ENCODE measurements at places on chromosomes 6 and 20.

- DNase-seq = no peak
Measured at GRCh38 chr6:167152862-167153261, 4.9 kb downstream of the GPR31 start.

DNA sequence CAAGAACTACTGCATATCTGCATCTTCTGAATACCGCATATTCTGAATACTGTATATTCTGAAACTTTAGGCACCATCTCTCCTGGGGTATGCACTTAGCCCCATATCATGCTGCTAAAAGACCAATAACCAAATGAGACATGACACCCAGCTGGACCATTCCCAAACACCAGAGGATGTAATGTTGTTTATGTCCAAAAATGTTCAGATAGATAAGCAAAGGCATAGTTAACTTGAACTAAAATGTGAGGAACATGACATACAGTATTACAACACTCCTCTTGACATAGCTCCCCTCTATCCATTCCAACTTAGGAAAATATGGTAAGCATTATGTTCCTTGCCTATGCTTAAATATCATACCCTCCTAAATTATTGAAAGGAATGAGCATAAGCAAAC is 127.3 kb downstream of the TENT5A start:
- no peak for DNase-seq

GRCh38 chr20:57777911-57778310 is 68.1 kb upstream of the PMEPA1 start:
- no peak for DNase-seq

GRCh38 chr6:105594821-105595220 is 191.9 kb upstream of the PREP start:
- no peak for DNase-seq

DNA sequence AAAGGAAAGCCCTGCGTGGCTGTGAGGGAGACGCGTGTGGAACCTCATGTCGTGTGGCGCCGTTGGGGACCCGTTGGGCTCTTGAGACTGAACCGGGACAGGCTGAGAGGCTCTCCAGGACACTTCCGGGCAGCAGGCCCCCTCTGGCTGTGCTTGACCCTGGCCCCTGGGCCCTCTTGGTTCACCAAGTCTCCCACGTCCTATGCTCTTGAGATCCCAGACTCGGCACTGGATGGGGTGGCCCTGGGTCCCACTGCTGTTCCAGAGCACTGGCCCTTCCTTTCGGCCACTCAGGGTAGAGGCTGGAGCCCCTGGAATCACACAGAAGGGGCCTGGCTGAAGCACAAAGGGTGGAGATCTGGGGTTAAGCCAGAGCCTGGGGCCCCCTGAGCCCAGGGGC is 30.4 kb downstream of the NTSR1 start:
- no peak for DNase-seq

DNA sequence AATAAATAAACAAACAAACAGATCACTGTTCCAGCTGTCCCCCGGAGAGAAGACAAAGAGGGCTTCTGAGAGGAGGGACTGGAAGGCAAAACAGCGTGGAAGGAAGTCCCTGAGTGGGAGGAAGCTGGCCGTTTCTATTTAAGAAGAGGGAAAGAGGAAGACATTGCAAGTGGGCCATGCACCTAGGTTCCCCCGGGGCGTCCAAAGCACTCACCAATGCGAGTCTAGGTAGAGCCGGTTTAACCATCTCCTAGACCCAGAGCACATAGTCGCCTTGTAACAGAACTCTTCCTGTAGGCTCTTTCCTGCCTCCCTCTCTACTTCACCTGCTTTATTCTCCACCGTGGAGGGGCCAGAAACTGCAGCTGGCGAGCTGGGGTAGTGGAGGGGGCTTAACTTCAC is 158.4 kb downstream of the ZDHHC14 start:
- DNase-seq = no peak

DNA sequence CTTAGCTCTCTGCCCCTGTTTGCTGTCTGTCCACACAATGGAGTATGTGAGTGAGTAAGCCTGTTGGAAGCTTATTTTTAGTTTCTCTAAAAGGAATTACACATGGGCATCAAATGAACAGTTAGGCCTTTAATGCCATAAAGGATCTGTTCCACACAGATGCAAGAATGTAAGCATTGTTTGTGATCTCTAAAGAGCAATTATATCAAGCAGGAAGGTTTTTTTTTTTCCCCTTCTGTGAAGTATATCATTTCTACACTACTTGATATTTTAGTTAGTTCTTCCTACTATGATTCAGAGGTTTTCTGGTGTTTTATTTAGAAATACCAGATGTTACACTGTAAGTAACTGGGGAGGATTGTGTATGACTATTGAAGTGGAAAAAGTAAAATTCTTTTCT is 627.5 kb downstream of the COL12A1 start:
- DNase-seq = peak; percentile 45

GRCh38 chr20:59485576-59486454 is 118.5 kb upstream of the PHACTR3 start:
- no peak for DNase-seq

DNA sequence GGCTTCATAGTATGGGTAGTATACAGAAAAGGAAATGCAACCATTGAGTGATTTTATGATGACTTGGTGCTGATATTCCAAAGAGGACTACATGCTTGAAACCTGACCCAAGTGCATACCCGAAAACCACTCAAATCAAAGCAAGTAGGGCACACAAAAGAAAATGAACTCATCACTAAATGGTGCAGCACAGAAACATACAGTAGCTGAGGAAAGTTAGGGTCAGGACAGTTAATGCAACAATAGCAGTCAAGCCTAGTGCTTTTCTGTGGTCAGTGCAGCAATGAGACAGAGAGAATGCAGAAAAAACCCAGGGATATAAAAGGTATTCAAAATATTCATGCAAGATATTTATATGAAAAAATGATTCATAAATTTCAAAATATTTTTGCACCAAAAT is 711.1 kb downstream of the EPHA7 start:
- DNase-seq = no peak

DNA sequence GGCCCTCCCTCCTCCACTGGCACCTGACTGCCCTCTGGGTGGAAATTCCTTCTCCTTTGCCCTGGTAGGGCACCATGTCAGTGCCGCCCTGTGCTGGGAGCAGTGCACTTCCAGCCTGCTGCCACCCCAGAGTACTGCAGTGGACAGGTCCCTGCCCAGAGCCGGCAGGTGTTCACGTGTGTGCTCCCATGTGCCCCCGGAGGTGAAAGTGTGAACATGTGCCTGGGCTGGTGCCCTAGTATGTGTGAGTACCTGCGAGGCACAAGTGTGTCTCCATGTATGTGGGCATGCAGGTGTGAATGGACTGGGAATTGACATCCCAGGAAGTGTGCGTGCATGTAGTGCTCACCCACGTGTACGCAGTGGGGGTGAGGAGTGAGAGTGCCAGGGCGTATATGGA is 29.4 kb downstream of the SDCBP2 start:
- DNase-seq = no peak

GRCh38 chr20:973785-974194 is 28.3 kb downstream of the RSPO4 start:
- DNase-seq = peak; percentile 59

DNA sequence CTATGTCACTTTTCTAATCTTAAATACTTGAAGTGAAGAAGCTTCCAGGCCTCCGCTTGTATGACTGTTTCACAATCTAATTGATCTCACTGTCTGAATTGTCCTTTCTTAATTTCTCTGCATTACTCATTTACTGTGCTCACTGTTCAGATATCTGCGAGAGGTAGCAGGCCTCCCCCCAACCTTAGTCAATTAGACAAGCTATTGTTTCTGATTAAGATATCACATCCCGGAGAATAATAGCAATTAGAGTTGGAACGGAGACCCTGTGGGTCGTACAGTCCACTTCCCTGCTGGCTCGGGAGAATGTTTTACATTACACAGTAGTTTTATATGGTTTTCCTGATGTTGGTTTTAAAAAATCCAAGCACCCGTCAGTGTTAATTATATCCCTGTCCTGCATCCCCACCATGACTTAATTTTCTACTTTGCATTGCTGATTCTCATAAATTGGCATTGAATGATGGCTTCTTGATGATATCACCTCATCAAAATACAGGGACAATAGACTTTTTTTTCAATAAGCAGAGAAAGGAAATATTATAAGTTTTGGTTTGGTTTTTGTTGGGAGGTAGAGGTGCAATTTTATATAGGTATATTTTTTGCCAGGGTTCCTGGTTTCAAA is 178.7 kb upstream of the TSHZ2 start:
- no peak for DNase-seq

- DNase-seq = peak; percentile 86
Measured at GRCh38 chr6:30325873-30326525, 728 bp upstream of the TRIM39 start.

GRCh38 chr6:170087941-170088581 is 202.8 kb downstream of the DLL1 start:
- no peak for DNase-seq

- DNase-seq = no peak
Measured at GRCh38 chr6:25142506-25142905, 136.7 kb upstream of the CARMIL1 start.

DNA sequence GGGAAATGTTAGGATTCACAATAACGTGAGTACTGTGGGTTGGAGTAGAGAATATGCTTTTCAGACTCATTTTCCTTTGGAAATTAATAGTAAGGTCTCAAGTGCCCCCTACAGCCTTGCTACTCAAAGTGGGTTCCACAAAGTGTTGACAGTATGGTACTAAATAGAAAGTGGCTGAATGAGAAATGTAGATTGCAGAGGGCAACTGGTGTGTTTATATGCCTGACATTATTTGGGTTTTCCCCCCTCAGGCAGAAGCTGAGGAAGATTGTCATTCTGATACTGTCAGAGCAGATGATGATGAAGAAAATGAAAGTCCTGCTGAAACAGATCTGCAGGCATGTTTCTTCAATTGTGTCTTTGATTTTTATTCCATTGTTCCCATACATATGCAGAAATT is 5.6 kb downstream of the FBXO9 start:
- DNase-seq = peak; percentile 25

- DNase-seq = no peak
Measured at GRCh38 chr20:24743641-24744040, 205.4 kb upstream of the CST7 start.

- no peak for DNase-seq
Measured at GRCh38 chr6:11586117-11586516, 48.6 kb downstream of the TMEM170B start.

DNA sequence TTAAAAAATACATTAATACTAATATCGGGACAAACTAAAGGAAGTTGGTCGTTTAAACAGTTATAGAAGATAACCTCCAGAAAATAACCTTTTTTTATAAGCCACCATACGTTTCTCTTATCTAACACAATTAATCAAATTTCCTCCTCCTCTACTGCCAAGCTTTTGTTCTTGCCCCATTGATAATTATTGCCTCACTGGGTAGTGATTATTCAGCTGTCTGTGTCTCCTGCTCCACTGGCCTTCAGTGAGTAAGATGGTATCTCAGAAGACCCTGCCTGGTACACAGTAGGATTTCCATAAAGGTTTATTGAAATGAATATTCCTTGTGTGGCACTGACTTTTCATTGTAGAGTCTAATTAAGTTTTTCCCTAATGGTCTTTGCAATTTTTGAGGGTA is 165.5 kb upstream of the SCGN start:
- no peak for DNase-seq

DNA sequence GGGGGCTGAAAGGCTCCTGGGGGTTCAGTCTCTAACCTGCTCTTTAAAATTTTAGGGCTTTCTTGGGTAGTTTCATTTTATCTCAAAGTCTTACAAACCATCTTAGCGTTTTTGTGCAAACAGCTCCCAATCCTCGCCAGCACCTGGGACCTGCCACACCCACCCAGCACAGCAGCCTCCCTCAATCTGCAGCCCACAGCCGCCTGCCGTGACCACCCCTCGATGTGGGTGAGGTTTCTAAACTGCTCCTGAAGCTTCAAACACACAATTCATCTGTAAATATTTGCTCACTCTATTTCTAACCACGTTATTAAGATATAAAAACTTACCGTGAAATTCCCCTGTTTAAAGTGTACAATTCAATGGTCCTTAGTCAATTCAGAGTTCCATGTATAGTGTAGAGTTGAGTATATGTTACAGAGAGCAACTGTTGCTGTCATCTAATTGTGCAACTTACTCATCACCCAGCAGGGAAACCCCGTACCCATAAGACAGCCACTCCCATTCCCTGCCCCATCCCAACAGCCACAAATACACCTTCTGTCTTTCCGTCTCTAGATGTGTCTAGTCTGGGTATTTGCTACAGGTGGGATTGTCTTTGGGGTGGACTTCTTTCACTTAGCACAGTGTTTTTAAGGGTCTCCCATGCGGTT is 381.0 kb downstream of the TAF4 start:
- no peak for DNase-seq

DNA sequence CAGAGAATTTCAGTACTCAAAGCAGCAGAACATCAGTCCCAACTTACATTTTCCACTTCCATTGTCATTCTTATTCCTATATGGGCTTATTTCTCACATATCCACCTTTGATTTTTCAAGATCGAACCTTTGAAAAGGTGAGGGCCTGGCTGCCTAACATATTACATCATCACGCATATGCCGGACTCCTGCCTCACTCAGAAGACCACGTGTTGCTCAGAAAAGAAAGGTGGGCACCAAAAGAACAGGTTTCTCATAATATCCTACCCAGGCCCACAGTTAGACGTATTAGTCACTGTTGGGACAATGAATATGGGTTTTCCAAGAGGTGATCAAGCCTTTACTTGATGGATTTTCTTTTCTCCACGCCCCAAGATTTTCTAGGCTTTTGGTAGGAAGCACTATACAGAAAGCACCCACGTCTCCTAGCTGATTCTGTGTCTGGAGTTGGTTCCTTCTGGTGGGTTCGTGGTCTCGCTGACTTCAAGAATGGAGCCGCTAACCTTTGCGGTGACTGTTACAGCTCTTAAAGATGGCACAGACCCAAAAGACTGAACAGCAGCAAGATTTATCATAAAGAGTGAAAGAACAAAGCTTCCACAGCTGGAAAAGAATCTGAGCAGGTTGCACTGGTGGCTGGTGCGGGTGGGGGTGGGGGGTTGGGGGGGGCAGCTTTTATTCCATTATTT is 168.9 kb downstream of the ATXN1 start:
- DNase-seq = no peak

GRCh38 chr20:63706852-63707557 is 771 bp downstream of the ARFRP1 start:
- peak; percentile 46 for DNase-seq

DNA sequence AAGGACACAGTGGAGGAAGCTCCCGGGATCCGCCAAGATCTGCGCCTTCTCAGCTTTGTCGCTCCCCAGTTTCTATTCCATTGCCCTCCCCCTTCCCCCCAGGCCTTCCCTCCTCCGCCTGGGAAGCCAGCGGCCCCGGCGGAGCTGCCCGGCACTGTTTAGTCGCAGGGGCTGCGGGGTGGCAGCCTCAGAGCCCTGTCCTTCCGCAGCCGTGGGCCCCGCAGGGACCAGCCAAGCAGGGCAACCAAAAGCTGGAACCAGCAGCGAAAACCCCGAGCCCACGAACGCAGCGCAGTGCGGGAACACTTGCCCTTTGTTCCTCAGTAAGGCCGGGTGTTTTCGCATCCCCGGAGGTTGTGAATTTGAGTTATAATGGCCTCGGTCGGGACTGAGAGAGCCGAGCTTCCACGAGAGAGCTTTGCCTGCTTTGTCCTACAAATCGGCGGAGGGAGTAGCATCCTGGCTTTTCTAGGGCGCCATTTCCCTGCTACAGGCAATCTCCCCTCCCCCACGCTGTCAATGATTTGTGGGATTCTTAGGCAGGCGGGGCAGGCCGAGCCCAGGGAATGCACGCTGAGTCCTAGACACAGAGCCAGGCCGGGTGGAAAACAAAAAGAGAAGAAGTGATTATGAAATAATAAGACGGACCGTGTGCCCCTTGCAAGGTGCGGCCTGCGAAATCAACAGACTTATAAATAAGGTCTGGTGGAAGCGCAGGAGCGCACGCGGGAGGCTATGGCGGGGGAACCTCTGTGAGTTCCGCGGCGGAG is 4.0 kb upstream of the TUBB2B start:
- DNase-seq = peak; percentile 85

GRCh38 chr6:183668-184067 is 108.6 kb upstream of the DUSP22 start:
- DNase-seq = no peak
